ENCODE measurements at places on chromosomes 7 and 10.

GRCh38 chr10:91800182-91800581, 2.0 kb downstream of the TNKS2 start:
- no peak for DNase-seq

DNA sequence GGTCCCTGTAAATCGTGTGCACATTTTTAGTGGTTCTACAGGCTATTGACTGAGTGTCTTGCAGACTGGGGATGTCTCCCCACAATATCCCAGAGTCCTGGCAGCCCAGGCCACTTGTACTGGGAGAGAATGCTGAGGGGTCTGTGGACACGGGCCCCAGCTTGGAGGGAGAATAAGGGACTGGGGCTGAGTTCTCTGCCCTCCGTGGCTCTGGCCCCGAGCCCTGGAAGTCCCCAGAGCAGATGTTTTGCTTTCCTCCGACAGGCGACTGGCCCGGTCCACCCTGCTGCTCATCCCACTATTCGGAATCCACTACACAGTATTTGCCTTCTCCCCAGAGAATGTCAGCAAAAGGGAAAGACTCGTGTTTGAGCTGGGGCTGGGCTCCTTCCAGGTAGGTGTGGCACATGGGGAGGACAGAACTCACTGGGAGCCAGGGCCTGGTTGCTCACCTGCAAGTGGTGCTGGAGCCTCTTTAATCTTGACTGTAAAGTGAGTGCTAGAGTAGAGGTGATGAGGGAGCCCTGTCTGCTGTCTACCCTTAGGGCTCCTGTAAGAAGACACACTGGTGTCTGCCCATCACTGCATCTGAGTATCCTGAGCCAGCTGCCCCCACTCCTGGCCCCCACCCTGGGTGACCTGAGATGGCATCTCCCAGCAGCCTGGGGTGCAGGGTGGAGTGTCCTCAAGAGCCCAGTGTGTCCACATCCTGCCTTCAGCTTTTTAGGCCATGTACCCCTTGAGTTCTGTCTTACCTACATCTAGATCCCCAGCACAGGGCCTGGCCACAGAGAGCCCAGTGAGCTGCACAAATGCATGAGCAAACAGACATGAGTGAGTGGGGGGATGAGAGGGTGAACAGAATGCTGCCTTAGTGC, 51.1 kb downstream of the ADCYAP1R1 start:
- no peak for DNase-seq

- DNase-seq: no peak
These were observed 400.0 kb downstream of the PHF14 start for GRCh38 chr7:11373546-11374142.

DNA sequence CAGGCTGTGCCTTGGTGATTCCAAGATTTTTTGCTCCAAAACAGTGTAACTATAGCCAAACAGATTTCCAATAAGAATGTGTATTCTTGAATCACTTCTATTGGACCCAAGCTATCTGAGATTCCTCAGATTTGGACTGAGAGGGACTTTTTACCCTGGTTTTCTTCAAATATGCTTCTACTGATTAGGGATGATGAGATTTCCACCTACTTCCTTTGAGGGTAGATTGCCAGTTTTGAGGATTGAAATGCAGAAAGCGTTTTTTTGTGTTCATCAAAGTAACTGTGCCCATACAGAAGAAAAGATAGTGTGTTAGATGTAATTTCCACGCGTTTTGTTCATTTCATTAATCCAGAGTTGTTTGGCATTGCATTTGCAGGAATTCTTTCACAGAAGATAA, 144.9 kb downstream of the CPED1 start:
- no peak for DNase-seq

GRCh38 chr10:112768121-112768520, 181.9 kb upstream of the TCF7L2 start:
- no peak for DNase-seq

DNA sequence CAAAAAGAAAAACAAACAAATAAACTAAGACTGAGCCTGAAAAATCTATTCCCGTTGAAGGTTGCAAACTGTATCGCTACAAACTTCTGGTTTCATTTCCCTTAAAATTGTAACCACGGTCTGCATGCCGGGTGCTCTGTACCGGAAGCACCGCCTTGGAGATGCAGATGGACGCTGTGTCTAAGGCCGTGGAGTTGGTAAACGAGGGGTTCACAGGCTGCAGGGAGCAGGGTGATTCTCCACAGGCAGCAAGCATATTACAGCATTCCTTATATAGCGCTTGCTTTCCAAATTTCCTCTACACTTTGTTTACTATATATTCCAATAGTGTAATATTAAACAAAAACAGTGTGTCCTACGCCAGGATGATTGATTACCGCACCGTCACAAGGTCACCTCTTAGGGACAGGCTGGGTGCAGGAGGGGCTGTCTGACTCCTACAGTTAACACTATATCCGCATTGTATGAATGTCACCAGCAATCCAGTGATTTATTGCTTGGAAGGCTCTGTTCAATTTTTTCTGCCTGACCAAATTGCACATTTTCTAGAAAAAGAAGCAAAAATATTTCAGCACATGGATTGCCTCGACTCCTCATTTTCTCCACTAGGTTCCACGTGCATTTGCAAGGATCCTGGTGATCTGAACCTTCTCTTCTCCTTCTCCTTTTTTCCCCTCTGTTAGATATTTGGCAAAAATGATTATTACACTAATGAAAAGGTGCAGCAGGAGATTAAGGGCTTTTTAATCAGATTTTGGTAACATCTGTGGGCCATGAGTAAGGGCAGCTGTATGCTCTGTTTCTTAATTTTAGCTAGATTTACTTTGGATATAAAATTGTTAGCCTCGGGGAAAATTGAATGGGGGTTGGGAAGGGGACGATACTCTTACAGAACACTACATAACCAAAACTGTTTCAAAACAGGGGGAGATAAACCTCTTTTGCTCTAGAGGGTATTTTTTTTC, 325.8 kb upstream of the MGMT start:
- DNase-seq: no peak

- DNase-seq: no peak
These were observed 222.1 kb downstream of the FANK1 start for GRCh38 chr10:126118476-126118875.

DNA sequence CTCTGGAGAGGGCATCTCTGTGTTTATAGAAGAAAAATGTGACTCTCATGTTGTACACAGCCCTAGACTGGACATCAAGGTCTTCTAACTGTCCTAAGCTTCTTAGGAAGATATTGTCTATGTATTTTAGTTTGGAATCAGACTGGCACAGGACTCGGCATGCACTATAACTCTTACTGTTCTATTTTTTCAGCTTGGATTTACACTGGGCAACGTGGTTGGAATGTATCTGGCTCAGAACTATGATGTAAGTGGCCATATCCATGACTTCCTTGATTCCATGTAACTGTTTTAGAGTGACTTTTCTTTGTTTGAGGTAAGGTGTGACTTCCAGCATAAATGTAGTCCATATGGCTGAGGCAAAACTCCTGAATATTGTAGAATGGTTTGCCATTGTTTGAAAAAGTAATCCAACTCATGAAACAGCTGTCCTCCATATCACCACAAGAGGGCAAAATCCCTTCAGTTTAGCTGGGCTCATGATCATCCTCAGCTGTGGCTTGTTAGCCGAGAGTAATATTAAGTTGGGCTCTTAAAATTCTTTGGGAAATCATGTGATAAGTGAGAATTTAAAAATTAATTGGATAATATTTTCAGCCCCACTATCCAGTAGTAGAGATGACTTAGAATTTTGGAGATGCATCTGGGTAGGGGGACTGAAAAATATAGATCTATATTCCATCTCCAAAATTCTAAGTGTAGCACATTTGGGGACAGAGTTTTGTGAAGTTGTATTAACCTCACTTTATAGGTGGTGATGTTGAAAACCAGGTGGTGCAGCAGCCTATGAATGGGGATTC, 10.4 kb downstream of the STMP1 start:
- DNase-seq: peak; percentile 16

- no peak for DNase-seq
These were observed 24.8 kb downstream of the FAM53B start for GRCh38 chr10:124719213-124719851.

DNA sequence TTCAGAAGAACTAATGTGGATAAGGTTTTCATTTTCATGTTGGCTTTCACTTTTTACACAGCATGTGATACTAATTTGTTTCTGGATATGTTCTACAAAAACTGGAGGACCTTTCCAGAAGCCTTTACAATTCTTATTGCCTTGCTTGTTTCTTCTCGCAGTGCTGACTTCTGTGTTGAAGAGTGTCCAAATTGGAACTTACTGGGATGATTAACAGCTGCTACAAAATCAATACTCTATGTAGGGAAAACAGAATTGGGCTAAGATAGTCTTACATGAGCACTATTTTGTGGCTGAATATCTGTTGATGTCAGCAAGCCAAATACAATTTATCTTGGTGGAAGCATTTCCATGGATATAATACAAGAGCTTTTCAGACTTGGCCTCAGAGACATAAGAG, 351.2 kb downstream of the DGKB start:
- no peak for DNase-seq

- DNase-seq: no peak
These were observed 13.1 kb downstream of the ZDHHC16 start for GRCh38 chr10:97459111-97459510.

- no peak for DNase-seq
These were observed 9.4 kb upstream of the PPP2R2D start for GRCh38 chr10:131891196-131891928.

- no peak for DNase-seq
These were observed 107.1 kb upstream of the NRP1 start for GRCh38 chr10:33441561-33441960.

GRCh38 chr10:3785251-3785850, 342 bp upstream of the KLF6 start:
- peak; percentile 90 for DNase-seq

Data from NCI-H187 (cell line).